Effector memory CD8-positive, alpha-beta T cell (primary cell): ENCODE measurements at places on chromosomes 13 and 19.
A peak's percentile ranks its signal among the peaks of the same experiment; 100 is the strongest.

- no peak for DNase-seq
Measured at GRCh38 chr13:23912469-23912868, 15.2 kb upstream of the C1QTNF9B start.

DNA sequence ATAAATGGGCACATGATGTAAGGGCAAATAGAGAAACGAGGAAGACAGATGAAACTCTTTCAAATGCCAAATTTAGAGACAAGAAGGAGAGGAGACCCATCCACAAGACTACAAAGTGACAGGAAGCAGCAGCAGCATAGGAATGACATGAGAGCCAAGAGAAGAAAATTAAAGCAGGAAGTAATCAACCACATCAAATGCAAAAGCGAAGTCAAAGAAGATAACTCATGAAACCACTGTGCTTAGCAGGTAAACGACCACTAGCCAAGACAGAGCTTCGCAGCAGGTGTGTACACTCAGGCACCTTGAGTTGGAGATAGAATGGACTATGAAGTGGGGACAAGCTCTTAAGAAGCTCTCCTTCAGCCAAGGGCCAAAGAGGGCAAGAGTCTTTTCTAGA is 64.1 kb downstream of the KLF12 start:
- peak; percentile 13 for DNase-seq

DNA sequence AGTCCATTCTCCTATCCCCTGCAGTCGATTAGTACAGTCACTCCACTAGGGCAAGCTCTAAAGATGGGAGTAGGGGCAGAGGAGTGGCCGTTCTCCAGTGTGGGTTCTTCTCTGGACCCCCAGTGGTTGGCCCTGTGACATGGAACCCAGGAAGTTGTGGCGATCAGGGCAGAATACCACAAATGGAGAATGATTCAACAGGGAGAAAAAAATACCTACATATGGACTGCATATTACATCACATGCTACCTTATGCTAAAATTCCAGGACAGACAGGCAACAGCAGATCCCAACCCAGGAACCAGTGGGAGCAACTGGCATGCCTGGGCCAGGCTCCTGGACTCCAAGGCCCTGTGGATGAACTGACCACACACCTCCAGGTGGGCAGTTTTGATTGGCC is 20.4 kb downstream of the POU2F2 start:
- no peak for DNase-seq

- DNase-seq, result no peak
Measured at GRCh38 chr19:44566984-44567383, 37.5 kb upstream of the CEACAM20 start.

GRCh38 chr13:110137680-110138009 is 169.3 kb downstream of the COL4A1 start:
- DNase-seq, result no peak

GRCh38 chr19:2278459-2279158 is 3.4 kb downstream of the PEAK3 start:
- DNase-seq, result no peak
